Heart left ventricle (tissue), 16 donors: ENCODE measurements at places on chromosomes 13 and 19. TPM values are rescaled to one million over a fixed set of nuclear protein-coding genes. Genes with fewer than 3 reads are reported as not detected.

GRCh38 chr13:42101821-42102585 lies 53.6 kb downstream of the DGKH start:
- DNase-seq, result peak; percentile 58

- DNase-seq, result no peak
These were observed 14.8 kb downstream of the PLEKHJ1 start for GRCh38 chr19:2221250-2221831.

DNA sequence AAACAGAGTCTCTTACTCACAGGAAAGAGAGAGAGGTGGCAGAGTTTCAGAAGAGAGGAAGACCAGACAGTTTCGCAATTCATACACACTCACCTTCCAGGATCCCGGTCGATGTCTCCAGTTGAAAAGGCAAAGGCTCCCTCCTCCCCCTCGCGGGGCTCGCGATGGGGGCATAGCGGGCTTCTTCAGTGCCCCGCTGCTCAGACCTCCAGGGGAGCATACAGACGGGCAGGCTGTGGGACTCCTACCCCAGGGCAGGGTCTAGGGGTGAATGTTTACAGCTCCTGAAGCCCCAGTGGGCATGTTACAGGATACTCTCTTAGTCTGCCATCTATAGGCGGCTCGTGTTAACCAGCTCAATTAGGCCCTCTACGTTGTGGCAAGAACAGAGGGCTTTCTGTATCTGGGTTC lies 139.2 kb downstream of the SLITRK5 start:
- DNase-seq, result no peak

Gene TNNI3
- 34,502 TPM for polyA plus RNA-seq

Gene PIP5K1C
- polyA plus RNA-seq, result 23.9 TPM
